ENCODE measurements at places on chromosomes 1 and 21.

DNA sequence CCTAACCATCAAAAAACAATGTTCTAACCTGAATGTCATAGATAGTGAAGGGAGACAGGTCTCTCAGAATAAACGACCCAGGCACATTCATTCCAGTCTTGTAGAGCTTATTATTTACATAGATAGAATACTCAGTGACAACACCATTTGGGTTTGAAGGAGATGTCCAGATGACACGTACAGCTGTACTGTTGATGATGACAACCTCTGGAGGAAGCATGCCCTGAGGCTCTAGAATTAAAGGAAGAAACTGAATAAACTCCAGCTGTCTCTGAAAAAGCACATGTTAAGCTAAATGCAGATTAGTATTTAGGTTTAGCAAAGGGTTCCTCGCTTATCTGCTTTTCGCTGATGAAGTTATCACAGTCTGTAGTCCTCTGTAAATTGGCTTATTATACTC, 277.2 kb downstream of the KCTD3 start:
- no peak for DNase-seq

GRCh38 chr1:229271448-229272159, 693 bp downstream of the RAB4A start:
- no peak for DNase-seq

GRCh38 chr1:25922971-25923552, 16.8 kb upstream of the STMN1 start:
- no peak for DNase-seq

DNA sequence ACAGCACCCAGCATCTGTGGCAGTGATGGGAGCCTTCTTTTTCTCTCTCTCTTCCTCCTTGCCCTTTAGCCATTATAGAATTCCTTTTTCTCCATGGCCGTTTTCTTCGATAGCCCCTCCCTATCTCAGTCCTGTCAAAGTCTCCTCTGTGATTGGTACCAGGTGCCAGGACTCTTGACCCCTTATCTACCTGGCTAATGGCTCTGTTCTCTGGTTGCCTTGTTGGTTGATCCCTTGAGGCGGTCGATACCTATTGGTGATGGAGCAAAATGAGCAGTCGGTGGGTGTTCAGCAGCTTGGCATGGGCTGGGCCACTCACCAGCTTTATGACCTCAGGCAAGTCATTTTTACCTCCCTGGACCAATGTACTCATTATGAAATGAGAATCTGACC, 2.0 kb downstream of the ATF3 start:
- DNase-seq, result no peak

GRCh38 chr1:154847891-154848290, 22.2 kb downstream of the KCNN3 start:
- peak; percentile 23 for DNase-seq

DNA sequence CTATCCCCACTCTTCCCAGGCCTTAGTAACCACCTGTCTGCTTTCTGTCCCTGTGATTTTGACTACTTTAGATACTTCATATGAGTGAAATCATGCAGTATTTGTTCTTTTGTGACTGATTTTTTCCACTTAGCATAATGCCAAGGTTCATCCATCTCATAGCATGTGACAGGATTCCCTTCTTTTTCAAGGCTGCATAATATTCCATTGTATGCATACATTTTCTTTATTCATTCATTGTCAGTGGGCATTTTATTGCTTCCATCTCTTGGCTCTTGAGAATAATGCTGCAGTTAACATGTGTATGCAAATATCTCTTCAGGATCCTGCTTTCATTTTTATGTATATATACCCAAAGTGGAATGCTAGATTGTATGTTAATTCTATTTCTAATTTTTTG, 56.4 kb downstream of the AGL start:
- no peak for DNase-seq

- no peak for DNase-seq
These were observed 25.7 kb downstream of the MIA3 start for GRCh38 chr1:222643606-222643937.

DNA sequence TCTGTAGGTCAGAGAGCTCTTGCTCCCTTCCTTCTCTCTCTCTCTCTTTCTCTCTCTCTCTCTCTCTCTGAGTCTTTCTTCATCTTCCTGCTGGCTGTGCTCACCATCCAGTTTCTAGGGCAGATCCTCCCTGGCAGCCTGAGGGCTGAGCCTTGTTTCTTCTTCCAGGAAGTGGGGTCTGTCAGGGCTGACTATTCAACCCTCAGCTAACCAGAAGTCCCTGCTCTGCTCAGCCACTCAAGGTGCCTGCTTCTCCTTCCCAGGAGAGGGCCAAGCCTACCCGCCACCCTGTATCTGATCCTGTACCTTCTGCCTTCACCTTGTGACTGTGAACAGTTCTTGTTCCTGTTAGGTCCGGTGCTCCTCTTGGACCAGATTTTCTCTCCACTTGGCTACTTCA, 107.6 kb upstream of the ETV3 start:
- DNase-seq, result no peak

GRCh38 chr1:17214876-17215544, 10.1 kb downstream of the PADI1 start:
- DNase-seq, result no peak

DNA sequence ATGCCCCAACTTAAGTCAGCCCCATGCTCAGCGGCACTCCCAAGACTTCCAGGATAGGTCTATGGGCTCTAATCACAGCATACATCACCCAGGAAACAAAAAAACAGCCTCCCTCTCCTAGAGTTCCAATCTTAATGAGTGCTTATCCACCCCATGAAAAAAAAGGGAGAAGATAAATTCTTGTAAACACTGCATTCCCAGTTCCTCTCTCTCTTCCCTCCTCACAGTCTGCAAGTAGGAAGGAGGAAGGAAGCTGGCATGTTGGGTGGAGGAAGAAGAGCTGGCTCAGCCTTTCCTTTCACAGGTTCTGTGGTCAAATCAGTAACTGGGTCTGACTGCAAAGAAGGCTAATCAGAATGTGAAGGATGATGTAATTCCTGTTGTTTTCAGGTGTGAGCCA, 69.9 kb upstream of the ZC3H11B start:
- no peak for DNase-seq

GRCh38 chr1:3026124-3026523, 4.9 kb downstream of the ACTRT2 start:
- DNase-seq, result no peak

DNA sequence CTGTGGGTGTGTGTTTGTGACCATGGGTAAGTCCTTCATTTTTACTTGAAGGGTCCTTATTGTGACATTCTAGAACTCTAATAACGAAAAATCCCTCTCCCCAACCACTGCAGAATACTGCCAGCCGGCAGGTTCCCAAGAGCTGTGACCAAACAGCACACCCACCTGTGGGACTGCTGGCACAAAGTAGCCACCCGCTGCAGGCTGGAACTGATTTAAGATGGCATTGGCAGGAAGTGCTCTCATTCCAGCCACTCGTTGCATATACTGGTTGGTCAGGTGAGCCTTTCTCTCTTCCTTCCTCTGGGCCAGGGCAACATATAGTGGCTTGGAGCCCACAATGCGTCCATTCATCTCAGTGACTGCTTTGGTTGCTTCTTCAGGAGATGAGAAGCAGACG, 11.6 kb downstream of the PABPC4 start:
- DNase-seq, result no peak

- DNase-seq, result no peak
These were observed 263.4 kb downstream of the HHIPL2 start for GRCh38 chr1:222284466-222284865.
